CD8-positive, alpha-beta T cell (primary cell): ENCODE measurements at places on chromosomes 13 and 19. TPM values are rescaled to one million over a fixed set of nuclear protein-coding genes. Genes with fewer than 3 reads are reported as not detected.
A peak's percentile ranks its signal among the peaks of the same experiment; 100 is the strongest.

DNA sequence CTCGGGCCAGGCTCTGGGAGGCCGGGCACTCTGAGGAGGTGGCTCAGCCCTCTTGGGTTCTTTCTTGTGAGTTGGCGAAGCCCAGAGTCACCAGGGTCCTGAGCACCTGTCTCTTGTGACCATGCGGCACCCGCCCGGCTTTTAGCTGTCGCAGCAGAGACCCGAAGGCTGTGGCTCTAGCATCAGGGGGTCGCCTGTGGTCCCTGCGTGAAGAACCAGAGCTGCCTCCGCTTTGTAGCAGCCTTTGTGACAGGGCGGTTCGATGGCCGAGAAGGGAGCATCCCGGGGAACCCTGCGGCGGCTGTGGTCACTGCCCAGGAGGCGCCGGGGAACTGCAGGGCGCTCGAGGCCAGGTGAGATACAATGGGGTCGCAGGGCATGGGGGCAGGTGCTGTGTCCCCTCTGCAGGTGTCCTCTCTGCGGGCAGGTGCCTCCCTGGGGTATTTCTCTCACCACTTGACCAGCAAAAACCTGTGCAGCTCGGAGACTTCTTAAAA, 10.4 kb downstream of the MCF2L start:
- DNase-seq, result no peak

- peak; percentile 58 for DNase-seq
Measured at GRCh38 chr13:114225610-114226009, 9.1 kb upstream of the CDC16 start.

DNA sequence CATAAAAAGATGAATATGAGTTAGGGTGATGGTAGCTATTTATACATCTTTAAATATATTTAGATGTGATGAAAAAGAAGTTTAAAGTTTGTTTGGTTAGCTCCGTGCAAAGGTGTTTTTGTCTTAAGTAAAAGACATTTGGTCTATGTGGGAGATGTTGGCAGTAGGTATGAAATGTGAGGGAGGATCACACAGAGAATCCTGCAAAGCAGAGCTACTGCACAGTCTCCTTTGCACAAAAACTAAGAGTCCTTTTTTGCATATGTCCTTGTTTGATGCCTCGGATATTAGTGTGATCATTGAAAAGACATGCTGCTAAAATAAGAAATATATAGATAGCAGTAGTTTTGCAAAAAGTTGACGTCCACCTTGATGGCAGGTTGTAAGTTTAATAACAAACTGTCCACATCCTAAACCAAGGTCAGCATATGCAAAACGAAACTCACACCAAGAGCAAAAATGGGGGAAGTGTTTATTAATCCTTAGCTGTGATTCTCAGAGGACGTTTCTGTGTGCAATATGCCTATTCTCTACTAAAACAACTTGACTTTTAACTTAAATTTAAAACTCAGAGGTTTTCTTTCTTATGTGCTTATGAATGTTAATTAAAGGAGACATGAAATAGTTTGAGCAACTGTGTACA, 870.1 kb downstream of the PCDH9 start:
- DNase-seq, result no peak

DNA sequence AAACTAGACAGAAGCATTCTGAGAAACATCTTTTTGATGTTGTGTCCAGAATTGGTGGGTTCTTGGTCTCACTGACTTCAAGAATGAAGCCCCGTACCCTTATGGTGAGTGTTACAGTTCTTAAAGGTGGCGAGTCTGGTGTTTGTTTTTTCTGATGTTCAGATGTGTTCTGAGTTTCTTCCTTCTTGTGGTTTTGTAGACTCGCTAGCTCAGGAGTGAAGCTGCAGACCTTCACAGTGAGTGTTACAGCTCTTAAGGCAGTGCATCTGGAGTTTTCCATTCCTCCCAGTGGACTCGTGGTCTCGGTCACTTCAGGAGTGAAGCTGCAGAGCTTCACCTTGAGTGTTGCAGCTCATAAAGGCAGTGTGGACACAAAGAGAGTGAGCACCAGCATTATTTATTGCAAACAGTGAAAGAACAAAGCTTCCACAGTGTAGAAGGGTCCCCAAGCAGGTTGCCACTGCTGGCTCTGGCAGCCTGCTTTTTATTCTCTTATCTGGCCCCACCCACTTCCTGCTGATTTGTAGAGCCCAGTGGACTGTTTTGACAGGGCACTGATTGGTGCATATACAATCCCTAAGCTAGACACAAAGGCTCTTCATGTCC, 1820.8 kb downstream of the UQCRFS1 start:
- DNase-seq, result no peak

DNA sequence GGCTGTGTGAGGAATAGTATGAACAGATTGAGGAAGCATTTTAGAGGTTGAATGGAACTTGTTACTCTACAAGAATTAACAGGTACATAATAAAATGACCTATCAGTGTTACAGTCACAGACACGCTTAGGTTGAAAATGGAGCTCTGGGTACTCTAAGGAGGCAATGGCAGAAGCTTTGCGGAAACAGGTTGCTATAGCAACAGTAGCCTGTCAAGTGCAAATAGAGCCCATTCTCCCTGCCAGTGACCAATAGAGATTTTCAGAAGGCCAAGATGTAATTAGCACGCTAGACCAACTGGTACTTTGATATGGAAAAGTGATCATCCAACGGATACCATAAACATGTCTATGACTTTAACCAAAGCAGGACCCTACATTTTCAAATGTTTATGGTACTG, 148.5 kb upstream of the FREM2 start:
- no peak for DNase-seq

CEACAM3 gene
- total RNA-seq, result not detected

BRME1 gene
- total RNA-seq, result 1.0 TPM
